K562 (cell line): ENCODE measurements at places on chromosomes 2 and 18. TPM values are rescaled to one million over a fixed set of nuclear protein-coding genes. Genes with fewer than 3 reads are reported as not detected.

DNA sequence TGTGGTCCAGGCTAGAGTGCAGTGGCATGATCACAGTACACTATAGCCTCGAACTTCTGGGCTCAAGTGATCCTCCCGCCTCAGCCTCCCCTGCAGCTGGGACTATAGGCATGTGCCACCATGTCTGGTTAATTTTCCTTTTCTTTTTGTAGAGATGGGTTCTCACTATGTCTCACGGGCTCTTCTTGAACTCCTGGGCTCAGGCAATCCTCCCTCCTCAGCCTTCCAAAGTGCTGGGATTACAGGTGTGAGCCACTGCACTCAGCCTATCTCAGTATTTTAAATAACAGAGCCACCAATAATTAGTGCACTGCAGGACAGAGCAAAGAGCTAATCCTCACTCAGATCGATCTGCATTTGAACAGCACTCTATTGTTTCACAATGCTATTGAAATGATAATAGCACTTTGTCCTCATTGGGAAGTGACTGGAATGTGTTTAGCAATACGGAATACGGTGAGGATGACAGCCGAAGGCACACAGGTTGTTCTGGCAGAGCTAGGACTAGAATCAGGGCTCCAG is 335.9 kb downstream of the DLGAP1 start:
- DNase-seq = no peak
- H3K4me3 ChIP-seq = no peak overlapping the region
- no peak overlapping the region for H3K27ac ChIP-seq
- H3K36me3 ChIP-seq = no peaks in the 10 kb centered on the region

- H3K27me3 ChIP-seq = no peaks in the 10 kb centered on the region
- H3K4me1 ChIP-seq = no peaks in the 10 kb centered on the region
- H3K27ac ChIP-seq = no peak overlapping the region
- no peak for DNase-seq
These were observed 869.9 kb downstream of the LRP1B start for GRCh38 chr2:141260911-141261310.

DNA sequence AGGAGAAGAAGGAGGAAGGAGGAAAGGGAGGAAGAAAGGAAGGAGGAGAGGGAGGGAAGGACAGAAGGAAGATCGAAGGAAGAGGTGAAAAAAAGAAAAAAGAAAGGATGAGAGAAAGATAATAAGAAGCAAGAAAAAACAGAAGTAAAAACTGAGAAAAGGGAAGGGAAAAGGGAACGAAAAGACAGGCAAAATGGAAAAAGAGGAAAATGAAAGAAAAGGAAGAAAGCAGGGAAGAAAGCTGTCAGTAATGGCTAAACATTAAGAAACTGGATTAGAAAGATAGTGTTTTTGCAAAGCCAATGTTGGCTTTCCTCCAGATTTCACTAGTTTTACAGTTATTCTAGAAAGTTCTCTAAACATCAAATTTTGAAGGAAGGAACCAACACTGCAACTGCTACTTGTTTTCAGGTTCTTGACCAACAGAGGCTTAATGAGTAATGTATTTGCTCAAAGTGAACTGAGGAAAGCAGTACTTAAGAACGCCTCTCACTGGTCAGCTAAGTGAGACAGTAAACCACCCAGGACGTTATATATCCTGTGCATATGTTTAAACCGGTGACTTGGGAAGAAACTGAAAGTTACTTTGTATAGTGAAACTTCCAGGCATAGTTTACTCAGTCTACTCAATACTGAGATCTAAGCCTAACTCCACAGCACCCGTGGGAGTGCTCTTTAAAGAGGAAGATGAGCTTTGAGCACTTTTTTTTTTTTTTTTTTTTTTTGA is 286.2 kb upstream of the TRIB2 start:
- H3K4me1 ChIP-seq = peaks cover 15% of the 10 kb centered on the region
- no peak overlapping the region for H3K4me3 ChIP-seq
- peak overlapping the region; percentile 54 for H3K27ac ChIP-seq
- H3K36me3 ChIP-seq = no peaks in the 10 kb centered on the region; the same call in 2 of the 3 replicates

DNA sequence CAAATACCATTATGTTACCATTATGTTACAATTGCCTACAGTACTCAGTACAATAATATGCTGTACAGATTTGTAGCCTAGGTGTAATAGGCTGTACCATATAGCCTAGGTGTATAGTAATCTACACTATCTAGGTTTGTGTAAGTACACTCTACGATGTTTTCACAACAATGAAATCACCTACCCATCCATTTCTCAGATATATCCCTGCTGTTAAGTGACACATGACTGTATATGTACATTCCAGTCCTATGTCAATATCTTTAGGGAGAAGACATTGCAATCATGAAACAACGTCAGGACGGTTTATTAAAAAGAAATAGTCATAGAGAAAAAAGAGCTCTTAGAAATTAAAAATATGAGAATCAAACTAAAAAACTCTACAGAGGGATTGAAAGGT is 119.0 kb upstream of the CDC42EP3 start:
- no peak overlapping the region for H3K4me3 ChIP-seq
- H3K36me3 ChIP-seq = no peaks in the 10 kb centered on the region
- H3K27ac ChIP-seq = no peak overlapping the region
- no peaks in the 10 kb centered on the region for H3K4me1 ChIP-seq
- no peak for DNase-seq

The CDKL4 gene
- total RNA-seq = not detected in 2 replicates
